ENCODE measurements at places on chromosomes 7 and 10.
A peak's percentile ranks its signal among the peaks of the same experiment; 100 is the strongest.

GRCh38 chr7:114659409-114660125 lies 245.0 kb downstream of the FOXP2 start:
- no peak for DNase-seq

DNA sequence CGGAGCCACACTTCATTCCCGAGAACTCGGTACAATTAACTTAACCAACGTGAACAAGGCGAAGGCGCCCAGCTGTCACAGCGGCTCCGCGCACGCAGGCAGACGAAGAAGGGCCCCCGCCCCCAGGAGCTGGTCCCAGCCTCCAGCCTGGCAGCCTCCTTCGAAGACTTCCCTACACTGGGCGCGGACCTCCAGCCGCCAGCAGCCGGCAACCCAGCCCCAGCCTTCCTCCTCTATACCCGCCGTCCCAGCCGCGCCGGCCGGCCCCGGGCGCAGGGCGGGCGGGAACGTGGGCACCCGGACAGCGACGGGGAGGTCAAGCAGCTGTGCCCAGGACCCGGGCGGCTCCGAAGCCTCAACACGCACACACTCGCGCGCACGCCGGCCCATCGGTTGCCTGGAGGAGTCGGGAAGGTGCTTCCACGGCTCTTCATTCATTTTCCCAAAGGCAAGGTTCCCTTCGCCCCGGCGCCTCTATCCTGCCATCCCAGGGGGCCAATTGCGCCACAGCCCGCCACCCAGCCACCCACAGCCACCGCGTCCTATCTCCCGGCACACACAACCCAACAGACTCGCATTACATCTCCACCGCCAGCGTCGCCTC lies 1.6 kb downstream of the CHST15 start:
- no peak for DNase-seq

GRCh38 chr10:86391236-86391840 lies 24.7 kb upstream of the GRID1 start:
- DNase-seq, result no peak

DNA sequence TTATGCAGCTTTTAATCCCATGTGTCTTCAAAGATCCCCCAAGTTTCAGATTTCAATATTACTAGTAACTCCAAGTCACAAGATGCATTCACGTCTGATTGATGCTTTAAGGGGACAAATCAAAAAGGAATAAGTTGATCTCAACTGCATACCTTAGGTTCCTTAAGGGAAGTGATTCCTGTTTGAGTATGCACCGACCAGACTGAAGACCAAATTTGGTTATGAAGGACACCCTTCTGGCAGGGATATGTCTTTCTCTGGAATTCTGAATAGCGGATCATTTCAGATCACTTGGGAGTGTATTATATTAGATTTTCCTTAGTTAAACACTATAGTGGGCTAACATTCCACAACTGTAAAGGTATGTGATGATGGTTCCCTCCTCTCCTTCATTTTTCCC lies 4.3 kb downstream of the KIF5B start:
- no peak for DNase-seq

DNA sequence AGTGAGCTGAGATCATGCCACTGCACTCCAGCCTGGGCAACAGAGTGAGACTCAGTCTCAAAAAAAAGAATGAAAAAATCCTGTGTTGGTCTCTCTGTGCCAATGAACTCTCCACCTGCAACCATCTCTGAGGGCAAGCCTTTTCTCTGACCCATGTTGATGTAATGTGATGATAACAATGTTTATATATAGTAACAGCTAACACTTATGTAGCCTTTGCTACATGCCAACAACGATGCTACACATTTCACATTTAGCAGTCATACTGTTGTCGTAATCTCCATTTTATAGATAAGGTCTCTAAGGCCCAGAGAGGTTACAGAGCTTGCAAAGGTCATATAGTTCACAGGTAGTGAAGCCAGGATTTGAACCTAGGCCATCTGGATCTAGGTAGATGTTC lies 11.5 kb downstream of the COX15 start:
- DNase-seq, result no peak

- no peak for DNase-seq
These were observed 38.9 kb upstream of the LANCL2 start for GRCh38 chr7:55326081-55326835.

- no peak for DNase-seq
These were observed 6.6 kb upstream of the GIMAP7 start for GRCh38 chr7:150507947-150508602.

DNA sequence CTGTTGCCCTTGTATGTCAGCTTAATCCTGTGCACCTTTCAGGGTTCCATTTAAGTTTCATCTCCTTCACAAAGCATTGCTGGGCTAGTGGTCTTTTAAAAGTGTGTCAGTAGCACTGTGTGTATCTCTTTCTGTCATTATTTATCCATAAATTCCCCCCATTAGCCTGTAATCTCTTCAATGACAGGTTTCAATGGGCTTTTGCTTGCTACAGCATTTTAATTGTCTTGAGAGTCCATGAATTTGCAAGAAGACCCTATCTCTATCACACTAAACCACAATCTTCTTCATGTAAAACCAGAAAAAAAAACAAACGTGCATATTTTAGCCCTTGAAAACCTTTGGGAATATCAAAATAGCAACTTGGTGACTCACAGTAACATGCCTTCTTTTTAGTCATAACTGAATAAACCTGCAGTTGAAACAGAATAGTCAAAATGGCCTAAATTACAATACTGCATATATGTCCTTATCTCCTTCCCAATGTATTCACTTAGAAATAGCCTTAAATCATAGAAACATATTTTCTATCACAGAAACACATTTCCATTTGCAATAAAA lies 118.6 kb downstream of the PON1 start:
- peak; percentile 12 for DNase-seq

GRCh38 chr7:113086431-113086888 lies at the start of gene GPR85:
Gene GPR85, minus strand, starts transcription at chr7:113086827. Its CDS starts 2,106 bp downstream, at chr7:113084721.
- no peak for DNase-seq

DNA sequence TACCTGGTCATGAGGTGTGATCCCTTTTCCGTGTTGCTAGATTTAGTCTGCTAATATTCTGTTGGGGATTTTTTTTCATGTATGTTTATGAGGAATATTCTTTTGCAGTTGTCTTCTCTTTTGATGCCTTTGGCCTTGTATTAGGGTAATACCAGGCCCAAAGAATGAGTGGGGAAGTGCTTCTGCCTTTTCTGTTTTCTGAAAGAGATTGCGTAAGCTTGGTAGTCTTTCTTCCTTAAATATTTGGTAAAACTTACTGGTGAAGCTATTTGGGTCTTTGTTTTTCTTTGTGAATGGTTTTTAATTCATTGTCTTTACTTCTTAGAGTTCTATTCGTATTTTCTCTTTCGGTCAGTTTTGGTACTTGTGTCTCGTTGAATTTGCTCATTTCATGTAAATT lies 51.1 kb downstream of the SHH start:
- no peak for DNase-seq

GRCh38 chr10:95792874-95793285 lies 36.9 kb downstream of the ENTPD1 start:
- DNase-seq, result no peak

- no peak for DNase-seq
These were observed 64.4 kb downstream of the ITGB8 start for GRCh38 chr7:20395104-20395503.

GRCh38 chr10:72009425-72010081 lies 45.4 kb downstream of the CHST3 start:
- no peak for DNase-seq
